ENCODE measurements at places on chromosomes 4 and X.

DNA sequence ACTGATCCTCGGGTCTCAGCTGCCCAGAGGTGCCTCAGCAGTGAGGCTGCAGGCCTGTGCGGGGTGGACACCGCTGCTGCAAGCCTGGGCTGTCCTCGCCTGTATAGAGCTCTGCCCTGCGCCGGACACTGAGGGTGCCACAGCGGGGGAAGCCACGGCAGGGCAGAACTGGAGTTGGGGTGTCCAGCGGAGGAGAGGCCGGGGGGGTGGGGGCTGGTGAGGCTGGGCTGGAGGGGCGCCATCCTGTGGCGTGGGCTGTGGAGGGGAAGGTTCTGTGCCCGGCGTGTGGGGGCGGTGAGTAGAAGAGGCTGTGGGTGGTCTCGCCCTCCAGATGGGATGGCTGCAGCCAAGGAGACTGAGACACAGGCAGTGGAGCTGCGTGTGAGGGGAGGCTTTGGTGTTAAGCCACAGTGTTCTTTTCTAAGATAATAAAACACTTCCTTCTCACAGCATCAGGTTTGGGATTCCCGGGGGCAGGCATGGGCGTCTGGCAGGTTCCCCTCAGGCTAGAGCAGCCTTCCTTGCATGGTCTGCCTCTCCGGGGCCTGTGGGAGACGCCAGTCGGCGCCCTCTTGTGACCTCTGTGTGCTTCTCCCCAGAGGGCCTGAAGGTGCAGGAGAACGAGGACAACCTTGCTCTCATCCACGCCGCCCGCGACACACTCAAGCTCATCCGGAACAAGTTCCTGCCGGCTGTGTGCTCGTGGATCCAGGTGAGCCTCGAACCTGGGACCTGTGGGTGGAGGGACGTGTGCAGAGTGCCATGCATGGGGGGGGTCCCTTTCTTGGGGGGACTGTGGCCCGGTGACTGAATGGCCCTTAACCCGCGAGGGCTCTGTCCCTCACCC is 7.4 kb downstream of the UVSSA start:
- no peak for DNase-seq

- DNase-seq, result no peak
These were observed 38.9 kb downstream of the KIT start for GRCh38 chr4:54696649-54697048.

DNA sequence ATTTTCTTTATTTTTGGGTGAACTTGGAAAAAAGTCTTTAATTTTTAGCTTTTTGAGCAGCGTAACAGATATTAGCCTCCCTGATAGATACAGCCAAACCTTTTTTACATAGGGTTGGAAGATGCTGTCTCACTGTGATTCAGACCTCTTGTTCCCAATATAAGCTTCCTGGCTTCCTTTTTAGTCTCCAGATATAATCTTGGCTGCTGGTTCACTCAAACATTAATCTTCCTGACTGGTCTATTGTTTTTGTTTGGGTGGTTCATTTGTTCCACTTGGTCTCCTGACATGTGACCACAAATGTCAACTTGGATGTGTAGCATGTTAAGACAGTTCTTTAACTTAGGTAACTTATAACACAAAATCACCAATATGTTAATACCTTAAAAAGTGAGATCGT is 23.0 kb downstream of the RPA4 start:
- DNase-seq, result no peak

GRCh38 chr4:152943672-152944071 is 7.5 kb downstream of the FHDC1 start:
- DNase-seq, result no peak

DNA sequence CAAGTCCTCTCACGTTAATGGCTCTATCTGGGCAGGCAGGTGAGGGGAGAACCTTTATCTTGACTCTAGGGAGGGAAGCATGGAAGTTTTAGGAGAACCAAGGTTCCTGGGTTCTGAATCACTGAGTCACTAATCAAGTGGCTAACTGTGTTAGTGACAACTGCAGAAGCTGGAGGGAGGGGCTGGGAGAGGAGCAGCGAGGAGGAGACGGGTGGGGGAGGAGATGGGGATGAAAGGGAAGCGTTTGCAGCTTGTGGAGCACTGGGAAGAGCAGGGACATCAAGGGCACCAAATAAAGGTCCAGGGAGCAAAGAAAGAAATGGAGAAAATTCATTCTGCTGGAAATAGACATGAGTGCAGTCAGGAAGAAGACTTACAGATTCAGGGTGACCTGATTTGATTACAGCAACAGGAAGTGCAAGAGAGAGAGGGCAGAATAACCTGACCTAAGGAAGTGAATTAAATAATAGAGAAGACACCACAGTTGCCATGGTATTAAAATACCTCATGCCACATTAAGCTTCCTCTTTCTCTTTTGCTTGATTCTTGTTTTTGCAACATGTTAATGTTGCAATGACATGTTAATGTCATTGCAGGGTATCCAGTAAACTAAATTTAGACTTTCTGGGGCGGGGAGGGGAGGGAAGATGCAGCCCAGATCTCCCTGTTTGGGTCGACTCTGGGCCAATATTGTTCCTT is 4.5 kb upstream of the SETD7 start:
- no peak for DNase-seq

DNA sequence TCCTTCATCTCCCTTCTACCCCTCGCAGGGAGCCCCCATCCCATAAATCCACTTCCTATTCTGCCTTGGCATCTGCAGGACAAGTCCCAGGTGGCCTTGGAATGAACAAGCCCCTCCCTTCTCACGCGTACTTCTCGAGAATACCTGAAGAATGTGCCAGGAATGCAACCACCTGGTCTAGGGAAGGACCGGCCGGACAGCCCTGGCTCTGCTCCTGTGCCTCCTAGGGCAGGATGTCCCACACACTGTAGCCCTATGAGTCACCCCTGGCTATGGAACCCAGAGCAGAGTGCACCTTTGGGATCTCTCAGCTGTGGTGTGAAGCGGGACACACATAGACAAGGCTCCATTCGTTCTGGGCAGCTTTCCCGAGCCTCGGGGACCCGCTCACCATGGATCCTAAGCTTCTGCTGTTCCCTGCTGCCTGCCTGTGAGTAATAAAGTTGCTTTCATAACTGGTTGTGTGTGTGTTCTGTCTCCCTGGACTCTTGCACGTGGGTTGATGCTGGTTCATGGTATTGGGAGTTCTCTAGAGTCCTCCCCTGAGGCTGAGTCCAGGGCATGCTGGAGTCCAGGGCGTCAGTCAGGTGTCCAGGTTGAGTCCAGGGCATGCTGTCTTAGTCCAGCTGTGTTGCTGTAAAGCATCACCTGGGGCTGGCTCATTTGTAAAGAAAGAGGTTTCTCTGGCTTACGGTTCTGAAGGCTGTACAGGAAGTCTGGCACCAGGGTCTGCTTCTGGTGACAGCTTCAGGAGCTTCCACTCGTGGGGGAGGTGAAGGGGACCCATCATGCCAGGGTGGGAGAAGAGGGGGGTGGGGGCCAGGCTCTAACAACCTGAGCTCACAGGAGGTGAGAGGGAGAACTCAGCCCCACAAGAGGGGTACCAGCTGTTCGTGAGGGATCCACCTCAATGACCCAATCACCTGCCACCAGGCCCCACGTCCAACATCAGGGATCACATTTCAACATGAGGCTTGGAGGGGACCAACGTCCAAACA is 7.4 kb upstream of the PDE6B start:
- no peak for DNase-seq

DNA sequence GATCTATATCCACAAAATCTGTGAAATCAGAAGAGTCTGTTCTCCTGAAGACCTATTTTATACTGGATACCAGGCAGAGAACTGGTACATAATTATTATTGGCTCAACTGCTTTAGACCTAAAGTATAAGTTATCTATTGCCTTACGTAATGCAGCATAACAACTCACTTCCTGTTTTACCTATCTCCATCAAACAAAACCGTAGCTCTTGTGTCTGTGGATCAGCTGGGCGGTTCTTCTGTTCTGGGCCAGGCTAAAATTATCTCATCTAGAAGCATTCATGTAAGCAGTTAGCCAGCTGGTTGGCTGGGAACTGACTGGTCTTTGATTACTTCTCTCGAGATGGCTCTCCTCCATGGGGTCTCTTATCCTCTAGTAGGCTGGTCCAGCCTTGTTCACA is 57.8 kb downstream of the PPP1R2C start:
- DNase-seq, result no peak

- DNase-seq, result no peak
These were observed 46.4 kb downstream of the RWDD4 start for GRCh38 chr4:183612329-183613250.

DNA sequence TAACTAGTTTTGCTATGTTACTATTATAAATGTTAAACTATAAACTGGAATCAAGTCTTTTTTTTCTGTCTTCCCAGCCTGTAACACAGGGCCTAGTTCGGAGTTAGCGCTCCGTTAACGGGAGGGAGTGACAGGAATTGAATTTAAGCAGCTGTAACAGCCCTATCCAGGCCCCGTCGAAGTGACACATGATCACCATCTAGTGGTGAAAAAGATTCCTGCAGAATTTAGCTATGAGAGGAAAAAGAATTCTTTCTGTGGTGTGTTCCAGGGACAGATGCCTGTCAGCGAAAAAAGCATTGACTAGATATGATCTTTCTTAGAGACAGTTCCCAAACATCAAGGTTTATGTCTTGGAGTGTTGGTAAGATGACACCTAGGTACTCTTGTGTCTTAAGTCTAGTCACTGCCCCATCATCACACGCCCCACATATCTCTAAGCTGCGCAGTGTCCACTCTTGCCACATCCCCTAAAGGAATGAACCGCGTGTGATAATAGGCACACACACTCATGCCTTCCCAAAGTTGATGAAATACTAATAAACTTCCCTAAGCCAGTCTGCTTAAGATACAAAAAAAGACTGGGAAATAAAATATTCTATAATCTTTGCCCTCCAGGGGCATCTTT is 2.1 kb downstream of the GAB3 start:
- DNase-seq, result peak; percentile 39

DNA sequence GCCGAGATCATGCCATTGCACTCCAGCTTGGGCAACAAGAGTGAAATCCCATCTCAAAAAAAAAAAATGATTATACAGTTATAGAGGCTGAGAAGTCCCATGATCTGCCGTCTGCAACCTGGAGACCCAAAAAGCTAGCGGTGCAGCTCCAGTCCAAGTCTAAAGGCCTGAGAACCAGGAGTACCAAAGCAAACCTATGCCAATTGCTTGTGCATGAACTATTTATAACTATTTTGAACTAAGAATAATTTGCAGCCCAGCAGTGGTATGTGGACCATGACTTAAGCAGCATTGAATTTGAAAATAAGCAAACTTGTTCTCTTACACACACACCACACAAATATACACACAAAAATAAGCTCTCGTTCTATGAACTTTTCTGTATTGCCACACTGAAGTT is 51.8 kb downstream of the TASL start:
- DNase-seq, result no peak

GRCh38 chr4:186021461-186022167 is 47.3 kb upstream of the TLR3 start:
- DNase-seq, result no peak

DNA sequence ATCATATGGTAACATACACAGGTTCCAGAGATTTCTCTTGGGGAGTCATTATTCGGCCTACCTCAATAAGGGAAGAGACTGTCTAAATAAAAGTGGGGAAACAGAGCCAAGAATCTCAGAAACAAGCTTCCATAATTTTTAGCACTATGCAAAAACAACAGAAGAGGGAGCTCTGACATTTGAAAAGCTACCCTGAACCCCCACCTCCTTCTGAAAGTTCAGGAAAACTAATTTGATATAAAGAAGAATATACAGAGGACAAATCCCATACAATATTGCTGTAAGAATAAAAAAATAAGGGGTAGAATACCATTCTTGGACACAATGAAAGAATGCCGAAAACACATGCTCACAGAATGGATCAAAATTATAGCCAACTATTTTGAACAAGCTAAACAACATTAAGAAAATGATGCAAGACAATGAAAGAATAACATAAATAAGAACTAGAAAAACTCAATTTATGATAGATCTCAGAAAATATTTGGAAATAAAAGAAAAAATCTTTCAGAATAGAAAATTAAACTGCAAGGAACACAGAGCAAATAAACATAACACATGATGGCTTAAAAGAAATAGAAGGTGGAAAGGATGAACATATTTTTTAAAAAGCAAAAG is 14.4 kb upstream of the ZNF41 start:
- no peak for DNase-seq

- no peak for DNase-seq
These were observed 127.2 kb downstream of the NR3C2 start for GRCh38 chr4:148315049-148315448.

Data from NCI-H1105 (cell line).